ENCODE measurements at places on chromosomes 13 and 19.

GRCh38 chr13:59391696-59392095 is 772.0 kb downstream of the DIAPH3 start:
- no peak for DNase-seq

- no peak for DNase-seq
Observed at GRCh38 chr13:97266332-97266731, 44.2 kb downstream of the MBNL2 start.

- no peak for DNase-seq
Observed at GRCh38 chr19:20278342-20278741, 111.3 kb downstream of the ZNF486 start.

DNA sequence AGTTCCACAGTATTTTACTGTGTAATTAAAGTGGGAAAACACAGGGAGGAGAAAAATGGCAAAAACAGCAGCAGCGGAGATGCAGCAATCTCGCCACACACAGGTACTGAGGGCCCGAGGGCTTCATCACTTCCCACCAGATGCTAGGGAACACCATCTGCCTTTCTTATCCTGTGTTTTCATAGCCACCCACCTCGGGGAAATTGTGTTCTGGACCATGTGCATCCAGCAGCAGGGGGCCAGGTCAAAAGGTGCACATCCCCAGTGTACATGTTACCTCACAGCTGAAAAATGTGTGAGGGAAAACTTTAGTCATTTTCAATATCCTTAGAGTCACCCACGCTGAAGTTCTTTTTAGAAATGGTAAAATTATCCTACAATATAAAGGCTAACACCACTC is 30.2 kb downstream of the PDCD5 start:
- no peak for DNase-seq
